Ovary (tissue), 10 donors: ENCODE measurements at places on chromosomes 4 and X. TPM values are rescaled to one million over a fixed set of nuclear protein-coding genes. Genes with fewer than 3 reads are reported as not detected.

DNA sequence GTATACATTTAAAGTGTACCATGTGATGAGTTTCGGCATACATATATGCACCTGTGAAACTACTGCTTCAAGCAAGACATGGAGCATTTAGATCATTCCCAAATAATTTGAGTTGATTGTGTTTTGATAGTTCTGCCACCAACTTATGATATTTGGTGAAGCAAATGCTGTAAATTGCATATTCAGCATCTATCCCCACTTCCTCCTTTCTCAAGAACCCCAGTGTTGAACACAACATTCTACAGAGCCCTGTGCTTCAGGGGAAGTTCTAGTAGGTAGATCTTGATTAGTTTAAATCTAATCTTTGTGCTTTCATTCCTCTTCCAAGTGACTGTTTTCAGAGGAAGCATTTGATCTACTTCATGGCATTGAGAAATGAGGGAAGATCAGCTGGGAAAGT is 5.4 kb upstream of the SHROOM3 start:
- no peak overlapping the region for H3K4me3 ChIP-seq
- H3K27ac ChIP-seq: no peak overlapping the region
- no peaks in the 10 kb centered on the region for H3K4me1 ChIP-seq
- H3K27me3 ChIP-seq: no peaks in the 10 kb centered on the region

Gene CABS1
- not detected for polyA plus RNA-seq

DNA sequence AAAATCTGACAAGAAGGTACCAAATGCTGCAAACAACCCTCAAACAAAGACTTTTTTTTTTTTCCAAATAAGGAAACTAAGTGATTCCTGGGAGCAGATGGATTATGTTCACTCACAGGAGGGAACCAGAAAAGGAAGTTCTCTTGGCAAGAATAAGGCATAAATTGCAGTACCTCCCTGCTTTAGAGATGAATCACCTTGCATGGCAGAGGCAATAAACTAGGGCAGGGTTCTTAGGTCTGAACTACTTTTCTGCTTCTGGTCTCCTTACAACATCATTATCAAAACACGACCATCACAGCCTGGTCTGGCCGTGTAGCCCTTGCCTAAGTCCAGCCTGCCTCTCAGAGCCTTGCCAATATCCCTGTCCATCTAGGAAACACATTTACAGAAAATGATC is 6.3 kb downstream of the TMEM31 start:
- H3K4me1 ChIP-seq: no peaks in the 10 kb centered on the region
- H3K27ac ChIP-seq: no peak overlapping the region
- no peaks in the 10 kb centered on the region for H3K36me3 ChIP-seq
- no peak for DNase-seq

- H3K4me3 ChIP-seq: no peak overlapping the region
- H3K36me3 ChIP-seq: no peaks in the 10 kb centered on the region
- H3K27me3 ChIP-seq: no peaks in the 10 kb centered on the region
- H3K4me1 ChIP-seq: no peaks in the 10 kb centered on the region
- no peak for DNase-seq
Observed at GRCh38 chr4:152004801-152005200, 244.0 kb upstream of the GATB start.

Gene ADAMTS3
- 2.8 TPM for polyA plus RNA-seq

Gene SHOX
- polyA plus RNA-seq: not detected
